Activated naive CD8-positive, alpha-beta T cell treated with anti-CD3 and anti-CD28 coated beads, Interleukin-2, amount 50 U/mL, for 24 hours (primary cell): ENCODE measurements at places on chromosomes 6 and 20.

GRCh38 chr20:52676283-52676995 lies 295.7 kb upstream of the TSHZ2 start:
- no peak for DNase-seq

DNA sequence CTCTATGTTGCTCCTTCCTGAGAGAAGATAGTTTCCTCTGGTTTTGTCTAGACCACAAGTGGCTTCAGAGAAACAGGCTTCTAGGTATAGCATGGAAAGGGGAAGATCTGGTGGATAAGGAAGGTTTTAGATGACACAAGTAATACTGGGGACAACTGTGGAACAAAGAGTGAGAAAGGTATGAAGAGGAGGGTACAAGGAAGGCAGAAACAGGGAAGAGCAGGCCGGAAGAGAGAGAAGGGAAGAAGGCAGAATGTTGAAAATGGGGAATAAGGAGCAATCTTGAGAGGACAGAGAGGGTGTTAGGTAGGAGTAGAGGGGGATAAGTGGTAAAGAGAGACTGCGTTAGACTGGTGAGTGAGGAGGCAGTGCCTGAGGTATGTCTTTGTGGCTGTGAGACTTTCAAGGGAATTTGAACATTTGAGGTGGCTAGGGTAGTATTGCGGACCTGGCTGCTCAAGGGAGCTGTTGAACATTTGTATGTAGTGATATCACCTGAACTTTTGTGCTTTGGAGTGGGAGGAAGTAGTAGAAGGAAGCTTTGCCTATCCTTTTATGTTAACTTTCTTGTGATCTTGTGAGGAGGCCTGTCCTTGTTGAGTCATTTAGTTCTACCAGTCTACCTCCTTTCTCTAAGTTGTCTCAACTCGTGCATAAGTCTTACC lies 69.5 kb downstream of the FOXO3 start:
- no peak for DNase-seq

GRCh38 chr6:13248053-13248452 lies 80.3 kb downstream of the TBC1D7 start:
- no peak for DNase-seq

DNA sequence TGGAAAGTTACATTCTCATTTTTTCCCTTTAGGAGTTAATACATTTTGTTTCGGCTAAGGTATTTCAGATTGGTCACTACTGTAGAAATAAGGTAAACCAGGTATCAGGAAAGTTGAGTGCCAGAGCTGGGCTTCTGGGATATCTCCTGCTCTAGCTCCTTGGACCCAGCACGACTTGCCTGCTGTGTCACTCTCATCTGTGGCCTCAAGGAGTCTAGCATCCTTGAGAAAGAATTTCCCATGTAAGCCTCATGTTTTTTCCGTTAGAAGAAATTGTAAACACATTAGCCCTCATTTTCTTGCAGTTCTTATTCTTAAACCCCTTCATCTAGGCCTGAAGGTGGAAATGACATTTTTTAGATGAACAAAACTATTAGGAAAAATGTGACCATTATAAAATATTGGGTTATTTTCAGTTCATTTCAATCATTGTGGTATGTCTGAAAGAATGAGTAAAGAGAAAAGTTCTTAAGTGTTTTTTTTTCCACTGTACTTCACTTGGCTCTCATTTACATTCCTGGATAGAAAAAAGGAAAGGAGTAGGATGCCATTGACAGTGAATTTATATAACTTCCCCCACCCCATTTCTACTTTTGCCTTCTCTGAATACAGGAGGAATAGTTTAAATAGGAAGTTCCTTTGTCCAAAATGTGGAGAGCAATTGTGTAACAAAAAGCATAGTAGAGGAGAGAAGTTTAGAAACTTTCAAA lies 46.7 kb downstream of the CD2AP start:
- no peak for DNase-seq

- no peak for DNase-seq
These were observed 2.7 kb downstream of the PAQR8 start for GRCh38 chr6:52364480-52365166.

GRCh38 chr20:4569092-4569491 lies 152.6 kb upstream of the PRND start:
- no peak for DNase-seq

DNA sequence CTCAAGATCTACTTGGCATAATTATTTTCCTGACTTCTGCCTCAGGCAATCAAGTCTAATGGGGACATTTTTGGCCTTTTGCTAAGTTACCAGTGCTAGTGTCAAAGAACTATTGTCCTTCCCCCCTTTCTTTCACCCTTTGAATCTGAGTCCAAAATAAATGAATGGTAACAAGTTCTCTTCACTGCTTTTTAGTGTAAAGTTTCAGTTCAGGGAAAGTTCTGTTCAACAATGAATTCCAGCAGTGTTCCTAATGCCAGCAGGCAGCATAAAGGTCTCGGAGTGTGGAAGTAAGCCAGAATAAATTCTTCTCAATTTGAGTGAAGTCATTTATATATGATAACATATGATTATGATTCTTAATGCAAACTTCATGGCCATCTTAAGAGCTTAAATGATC lies 20.8 kb upstream of the TSPYL1 start:
- DNase-seq, result no peak

GRCh38 chr6:97102145-97102790 lies 177.7 kb downstream of the KLHL32 start:
- no peak for DNase-seq

DNA sequence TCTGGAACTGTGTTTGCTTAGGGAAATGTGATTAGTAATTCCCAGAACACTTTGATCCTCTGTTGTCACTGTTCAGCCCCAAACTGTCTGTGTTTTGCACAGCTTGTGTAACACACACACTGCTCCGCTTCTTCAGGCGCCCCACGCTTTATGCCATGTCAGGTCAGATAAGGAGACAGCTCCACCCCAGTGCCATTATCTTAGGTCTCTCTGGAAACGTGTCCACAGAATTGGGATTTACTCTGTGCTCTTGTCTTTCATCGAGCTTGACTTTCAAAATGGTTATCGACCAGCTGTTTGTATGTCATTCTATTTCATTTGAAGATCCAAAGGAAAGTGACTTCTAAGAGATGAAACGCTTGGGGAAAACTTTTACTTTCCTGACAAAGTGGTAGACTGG lies 106.4 kb upstream of the SSTR4 start:
- no peak for DNase-seq

DNA sequence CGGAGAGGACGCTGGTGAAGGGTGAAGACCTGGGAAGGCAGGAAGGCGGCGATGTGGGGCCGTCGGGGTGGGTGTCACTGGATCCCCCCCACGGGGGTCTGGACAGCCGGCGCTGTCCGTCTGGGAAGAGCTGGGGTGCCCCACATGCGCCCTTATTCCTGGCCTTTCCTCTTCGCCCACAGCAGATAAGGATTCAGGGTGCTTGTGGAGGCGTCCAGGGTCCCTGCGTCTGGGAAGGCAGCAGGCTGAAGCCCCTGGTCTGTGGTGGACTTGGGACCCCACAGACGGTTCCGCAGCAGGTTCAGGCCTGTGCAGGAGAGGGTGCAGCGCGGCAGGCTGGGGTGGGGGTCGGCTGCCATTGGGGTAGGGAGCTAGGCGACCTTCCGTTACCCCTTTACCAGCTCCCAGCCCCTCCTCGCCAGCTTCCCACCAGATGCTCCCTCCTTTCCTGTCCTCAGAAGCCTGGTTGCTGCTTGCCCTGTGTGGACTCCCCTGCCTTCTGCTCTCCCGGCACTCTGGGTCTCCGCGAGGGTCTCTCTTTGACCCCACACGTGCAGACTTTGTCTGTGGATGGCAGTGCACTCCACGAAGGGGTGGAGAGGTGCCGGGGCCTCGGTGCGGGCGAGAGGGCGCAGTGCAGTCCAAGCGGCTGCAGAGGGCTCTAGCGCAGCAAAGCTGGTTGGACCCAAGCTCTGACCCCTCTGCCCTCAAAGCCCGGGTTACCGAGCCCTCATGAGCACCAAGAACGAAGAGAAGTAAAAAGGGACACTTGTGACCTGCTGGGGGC lies 2.1 kb upstream of the GATA5 start:
- no peak for DNase-seq

DNA sequence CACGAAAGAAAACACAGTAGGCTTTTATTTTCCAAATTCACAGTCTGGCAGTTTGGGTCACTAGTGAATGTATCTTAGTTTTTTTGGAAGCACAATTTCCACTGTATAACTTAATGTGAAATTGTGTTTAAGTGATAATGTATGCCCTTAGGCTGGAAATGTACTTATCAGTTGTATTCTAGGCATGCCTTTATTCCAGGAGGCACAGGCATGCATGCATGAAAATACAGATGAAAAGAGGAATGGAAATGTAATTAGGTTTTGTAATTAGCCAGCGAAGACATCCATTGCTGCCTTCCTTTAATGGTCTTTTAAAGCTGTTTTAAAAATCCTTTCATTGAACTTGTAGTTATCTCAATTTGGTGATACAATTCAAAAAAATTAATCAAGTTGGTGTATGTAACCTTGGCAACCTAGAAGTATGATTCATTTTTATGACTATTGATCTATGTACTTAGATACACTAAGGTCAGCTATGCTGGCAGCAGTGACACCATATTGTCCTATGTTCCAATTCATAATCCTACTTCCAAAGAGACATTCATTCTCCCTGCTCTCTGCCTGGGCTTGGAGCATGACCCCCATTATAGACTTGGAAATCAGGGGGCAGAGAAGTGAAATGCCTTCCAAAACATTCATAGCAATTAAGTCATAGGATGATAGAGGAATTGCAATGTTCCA lies 73.1 kb downstream of the SNAP25 start:
- DNase-seq, result no peak

- no peak for DNase-seq
These were observed 113.7 kb upstream of the BCLAF1 start for GRCh38 chr6:136403110-136403980.

DNA sequence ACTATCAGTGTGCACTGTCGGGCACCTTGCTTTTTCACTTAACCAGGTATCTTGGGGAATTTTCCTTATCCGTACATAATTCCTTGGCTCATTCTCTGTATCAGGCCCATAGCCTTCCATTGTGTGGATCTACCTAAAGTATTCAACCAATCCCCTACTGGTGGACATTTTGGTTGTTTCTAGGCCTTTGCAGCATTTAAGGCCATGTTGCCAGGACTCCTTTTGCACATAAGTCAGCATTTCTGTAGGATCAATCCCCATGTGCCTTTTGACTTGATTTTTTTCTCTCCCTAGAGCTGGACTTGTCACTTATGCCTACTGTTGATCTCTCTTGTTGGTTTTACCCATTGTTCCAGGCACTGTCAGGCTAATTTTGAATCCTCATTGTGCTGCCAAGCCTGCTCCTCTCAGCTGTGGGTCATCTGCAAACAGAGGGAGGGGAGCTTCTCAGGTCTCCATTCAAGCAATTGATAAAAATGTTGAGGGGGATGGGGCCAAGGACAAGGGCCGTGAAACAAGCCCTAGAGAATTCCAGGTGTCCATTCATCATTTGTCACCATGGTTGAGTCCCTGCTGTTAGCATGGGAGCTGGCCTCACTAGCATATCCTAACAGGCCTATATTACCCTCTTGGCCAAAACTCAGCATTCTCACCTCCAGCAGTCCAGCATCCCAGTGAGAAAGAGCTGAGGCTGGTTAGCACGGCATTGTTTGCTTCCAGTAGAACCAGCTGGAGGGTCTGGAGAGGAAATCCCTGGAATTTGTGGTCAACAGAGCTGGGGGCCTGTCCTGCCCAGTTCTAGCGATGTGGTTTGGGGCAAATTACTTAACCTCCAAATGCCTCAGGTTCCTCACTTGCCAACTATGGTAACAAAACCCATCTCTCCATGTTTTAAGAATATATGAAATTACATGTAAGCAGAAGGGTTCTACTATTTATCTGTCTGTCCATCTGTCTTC lies 178.4 kb downstream of the MRPL14 start:
- no peak for DNase-seq

DNA sequence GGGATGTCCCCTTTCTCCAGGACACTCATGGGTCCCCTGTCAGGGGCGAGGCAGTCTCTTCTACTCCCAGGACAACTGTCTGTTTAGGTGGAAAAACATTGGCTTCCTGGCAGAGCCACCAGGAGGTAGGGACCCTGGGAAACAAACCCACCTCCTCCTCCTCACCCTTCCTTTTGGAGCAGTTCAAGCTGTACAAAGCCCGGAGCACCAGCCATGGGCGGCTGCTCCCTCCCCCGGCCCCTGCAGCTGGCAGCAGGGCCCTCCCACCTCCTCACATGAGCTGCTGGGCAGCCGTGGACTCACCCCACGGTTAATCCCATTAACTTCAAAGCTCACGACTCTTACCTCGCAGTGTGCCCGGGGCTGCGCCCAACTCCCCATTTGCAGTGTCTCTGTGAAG lies 48.6 kb downstream of the CDH4 start:
- no peak for DNase-seq

- DNase-seq, result no peak
These were observed 97.7 kb downstream of the GRM4 start for GRCh38 chr6:34047913-34048867.

DNA sequence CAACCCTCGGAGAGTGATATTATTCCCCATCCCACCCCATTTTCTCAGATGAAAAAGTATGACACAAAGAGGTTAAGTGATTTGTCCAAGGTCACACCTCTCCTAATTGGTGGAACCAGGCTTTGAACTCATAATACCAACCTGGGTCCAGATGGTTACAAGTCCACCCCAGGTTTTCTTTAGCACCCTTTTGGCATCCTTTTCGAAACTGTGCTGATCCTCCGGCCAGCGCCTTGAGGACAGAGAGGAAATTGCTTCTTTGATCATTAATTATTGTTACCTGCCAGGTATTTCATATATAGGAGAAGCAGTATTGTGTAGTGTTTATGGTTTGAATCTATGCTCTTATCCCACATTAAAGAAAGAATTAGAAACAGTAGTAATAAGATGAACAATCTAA lies 29.3 kb upstream of the PDYN start:
- no peak for DNase-seq

DNA sequence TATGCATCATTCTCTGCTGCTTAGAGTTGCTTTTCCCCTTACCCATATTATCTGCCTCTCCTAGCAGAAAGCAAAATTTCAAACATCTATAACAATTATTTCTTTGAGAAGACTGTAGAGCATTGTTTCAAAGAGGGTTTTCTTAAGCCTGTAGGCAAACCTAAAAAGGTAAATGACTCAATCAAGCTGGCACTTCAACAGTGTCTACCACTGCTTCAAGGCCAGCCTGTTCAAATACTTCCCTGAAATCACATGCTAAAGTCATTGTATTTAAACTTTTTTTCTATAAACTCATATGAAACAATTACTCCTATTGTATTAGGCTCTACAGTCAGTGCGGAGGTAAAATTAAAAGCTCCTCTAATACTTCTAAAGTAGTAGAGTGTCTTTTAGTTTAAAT lies 87.1 kb downstream of the OGFRL1 start:
- DNase-seq, result no peak

- DNase-seq, result no peak
These were observed 167.0 kb upstream of the EXOC2 start for GRCh38 chr6:859936-860335.

DNA sequence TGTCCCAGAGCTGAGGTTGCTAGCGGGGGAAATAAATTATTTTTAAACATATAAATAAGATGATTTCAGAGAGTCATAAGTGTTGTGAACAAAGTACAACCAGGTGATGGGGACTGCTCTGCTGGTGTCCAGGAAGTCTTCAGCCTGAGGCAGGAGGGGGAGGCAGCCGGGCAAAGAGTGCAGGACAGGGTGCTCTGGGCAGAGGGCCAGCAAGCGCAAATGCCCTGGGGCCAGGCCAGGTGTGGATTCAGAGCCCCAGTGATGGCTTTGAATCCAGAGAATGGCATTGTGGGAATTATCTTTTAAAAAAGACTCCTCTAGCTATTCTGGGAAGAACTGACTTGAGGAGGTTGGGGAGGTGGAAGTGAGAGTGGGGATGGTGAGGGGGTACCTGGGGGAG lies 1.6 kb downstream of the CLPSL1 start:
- no peak for DNase-seq

- DNase-seq, result no peak
These were observed 38.2 kb downstream of the OR2B2 start for GRCh38 chr6:27874016-27874415.

- DNase-seq, result no peak
These were observed 23.6 kb upstream of the FBXL4 start for GRCh38 chr6:98971303-98971702.
